NCI-H510A treated with DMSO at 0.1 percent for 48 hours (cell line): ENCODE measurements at places on chromosomes 3 and 15.

DNA sequence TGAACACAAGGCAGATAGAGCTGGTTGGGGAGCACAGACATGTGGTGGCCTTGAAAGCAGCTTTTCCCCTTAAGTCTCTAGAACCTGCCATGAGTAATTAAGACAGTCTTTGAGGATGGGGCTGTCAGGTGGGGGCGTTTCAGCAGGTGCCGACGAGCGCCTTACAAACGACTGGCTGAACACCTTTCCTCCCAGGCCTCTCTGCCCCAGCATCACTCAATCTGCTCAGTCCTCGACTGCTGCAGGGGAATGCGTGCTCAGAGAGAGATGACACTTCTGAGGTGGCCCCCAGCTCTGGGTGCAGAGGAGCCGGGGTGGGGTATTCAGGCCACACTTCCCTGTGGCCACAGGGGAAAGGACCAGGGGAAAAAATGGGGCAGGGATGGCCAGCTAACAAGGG lies 8.1 kb upstream of the NCKIPSD start:
- no peak for DNase-seq

DNA sequence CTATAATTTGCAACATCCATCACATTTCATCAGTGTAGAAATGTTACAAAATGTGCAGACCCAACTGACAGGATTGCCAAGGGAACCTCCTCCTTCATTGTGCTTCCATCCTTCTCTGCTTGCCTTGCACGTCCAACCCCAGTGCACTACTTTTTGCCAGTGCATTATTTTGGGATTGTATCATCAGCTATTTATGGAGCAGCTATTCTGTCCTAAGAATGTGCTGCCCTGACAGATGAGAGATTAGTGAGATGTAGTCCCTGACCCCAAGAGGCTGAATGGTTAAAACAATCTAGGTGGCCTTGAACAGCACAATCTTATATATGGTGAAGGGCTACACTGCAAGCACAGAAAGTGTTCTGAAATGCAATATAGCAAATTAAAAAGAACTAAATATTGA lies 935.8 kb downstream of the IGSF11 start:
- no peak for DNase-seq

DNA sequence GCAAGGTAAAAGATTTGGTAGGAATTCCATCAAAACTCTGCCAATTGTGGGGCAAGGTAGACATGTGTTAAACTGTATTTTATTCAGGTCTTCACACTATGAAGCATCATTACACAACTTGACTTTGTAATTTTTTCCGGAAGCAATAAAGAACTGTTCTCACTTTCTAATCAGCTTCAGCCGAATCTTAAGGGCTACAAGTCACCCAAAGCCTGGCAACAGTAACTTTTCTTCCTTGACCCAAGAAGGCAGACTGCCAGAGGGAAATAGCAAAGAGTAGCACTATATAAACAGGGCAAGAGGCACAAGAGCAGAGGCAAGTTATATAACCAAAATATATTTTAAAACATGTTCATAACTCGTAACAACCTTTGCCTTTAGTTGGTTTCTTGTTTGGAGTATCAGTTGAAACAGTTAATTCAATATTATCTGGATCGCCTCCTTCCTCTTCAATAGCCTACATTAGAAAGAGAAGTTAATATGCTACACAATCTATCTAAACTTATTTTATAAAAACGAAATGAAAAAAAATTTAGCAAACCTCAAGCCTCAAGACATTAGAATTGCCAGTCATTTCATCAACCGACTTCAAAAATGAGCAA lies 1.4 kb downstream of the SLTM start:
- no peak for DNase-seq

DNA sequence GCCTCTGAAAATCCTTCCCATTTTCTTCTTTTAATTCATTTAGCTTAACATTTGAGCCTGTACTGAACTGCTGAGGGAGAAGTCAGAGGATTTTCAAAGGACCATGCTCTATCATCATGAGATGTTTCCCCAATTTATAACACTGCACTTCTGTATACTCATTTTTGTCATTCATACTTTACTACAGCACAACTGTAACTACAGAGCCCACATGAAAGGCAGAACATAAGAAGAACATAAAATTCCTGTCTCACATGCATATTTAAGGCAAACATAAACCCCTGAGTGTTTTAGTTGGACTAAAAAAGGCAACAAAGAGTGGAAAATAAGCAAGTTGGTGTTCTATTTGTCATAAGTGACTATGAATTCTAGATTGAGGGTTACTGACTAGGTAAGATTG lies 237.7 kb upstream of the ARPP21 start:
- DNase-seq: no peak

DNA sequence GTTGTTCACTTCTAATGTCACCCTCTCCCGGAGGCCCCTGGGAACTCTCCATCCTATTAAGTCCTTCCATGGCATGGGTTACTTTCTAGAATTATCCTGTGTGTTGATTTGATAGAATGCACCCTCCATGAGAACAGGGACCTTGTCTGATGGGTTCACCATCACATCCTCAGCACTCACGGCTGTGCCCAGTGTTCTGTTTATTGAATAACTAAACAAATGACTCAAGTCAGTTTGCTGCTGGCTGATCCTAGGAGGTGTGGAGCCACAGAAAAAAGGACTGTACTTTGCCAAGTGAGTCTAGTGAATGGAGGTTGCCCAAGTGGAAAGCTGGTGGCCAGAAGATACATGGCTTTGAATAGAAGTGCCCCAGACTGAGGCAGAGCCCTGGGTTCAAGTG lies 48.5 kb upstream of the RAB6B start:
- DNase-seq: no peak

GRCh38 chr3:72906154-72906553 lies 18.3 kb downstream of the GXYLT2 start:
- no peak for DNase-seq

- DNase-seq: peak; percentile 15
Observed at GRCh38 chr3:177657243-177657642, 460.0 kb upstream of the TBL1XR1 start.

DNA sequence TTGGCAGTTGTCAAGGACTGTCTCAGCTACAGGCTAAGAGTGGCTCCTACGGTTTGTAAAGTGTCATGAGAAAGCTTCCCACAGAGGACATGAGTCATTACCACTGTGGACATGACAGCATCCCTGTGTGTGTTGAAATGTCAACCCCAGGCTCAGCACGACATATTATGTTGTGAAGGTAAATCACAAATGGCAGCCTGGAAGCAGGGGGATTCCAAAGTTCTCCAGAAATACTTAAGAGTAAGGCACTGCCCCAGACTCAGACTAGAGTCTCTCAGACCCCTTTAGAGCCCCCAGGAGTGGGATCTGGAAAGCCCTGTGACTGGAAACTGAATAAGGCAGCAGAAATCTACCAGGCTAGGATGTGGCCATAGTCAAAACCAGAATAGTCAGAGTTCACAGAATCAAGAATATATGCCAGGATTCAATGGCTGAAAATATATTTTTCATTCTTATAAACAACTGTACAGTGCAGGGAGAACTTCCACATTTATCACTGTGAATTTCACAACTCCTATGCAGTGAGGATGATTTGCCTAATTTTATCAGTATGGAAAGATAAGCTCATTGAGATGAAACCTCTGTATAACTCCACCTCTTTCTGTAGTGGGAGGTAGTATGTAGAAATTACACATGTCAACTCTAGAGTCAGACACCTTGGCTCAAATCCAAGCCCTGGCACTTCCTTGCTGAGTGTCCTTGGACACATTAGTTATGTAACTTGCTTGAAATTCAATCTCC lies 237.1 kb upstream of the CFAP20DC start:
- DNase-seq: peak; percentile 1

DNA sequence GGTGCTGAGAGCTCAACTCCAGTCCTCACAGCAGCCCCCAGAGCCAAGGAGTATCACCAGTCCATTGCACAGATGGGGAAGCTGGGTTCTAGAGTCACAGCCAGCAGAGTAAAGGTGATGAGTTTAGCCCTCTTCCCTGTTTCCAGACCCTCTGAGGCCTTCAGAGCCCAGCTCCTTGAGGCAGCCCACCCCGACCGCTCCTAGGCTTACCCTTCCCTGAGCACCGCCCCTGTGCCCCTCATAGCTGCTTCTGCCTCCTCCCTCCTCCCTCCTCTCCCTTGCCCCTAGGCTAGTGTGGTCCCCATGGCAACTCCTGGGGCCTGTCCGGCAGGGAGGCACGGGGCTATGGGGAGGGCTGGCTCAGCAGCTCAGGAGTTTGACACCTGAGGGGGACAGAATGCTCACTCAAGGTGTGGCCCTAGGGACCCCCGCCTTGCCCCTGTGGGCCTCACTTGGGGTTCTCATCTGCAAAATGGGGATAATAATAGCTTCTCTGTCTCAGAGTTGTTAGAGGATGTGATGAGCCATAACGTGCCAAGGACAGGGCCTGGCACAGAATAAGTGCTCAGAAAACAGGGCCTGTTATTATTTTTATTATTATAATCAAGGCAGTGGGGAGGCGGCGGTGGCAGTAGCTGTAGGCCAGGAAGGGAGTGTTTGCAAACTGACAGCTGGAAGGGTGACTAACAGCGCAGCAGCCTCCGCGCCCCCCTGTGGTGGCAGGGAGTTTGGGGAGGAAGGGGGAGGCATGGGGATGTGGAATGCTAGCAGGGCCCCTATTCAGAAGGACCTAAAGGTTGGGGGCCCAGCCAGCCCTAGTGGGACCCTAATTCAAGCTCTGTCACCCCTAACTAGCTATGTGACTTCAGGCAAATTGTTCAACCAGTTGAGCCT lies 11.5 kb downstream of the CSK start:
- no peak for DNase-seq

DNA sequence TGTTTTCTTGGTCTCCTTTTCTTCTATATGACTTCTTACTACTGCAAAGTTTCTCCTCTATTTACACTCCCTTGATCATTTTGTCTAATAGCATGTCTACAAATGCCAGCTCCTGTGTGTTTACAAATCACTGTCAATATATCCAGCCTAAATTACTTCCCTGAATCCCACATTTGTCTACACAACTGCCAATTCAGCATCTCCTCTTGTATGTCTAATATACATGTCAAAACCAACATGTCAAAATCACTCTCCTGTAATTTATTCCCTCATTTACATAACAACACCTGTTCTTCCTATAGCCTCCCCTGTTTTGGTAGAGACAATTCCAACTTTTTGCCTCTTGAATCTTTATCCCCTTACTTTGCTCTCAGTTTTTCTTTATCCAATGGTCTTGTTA lies 359.3 kb downstream of the PLOD2 start:
- DNase-seq: no peak

GRCh38 chr3:149058198-149058597 lies 28.1 kb downstream of the HLTF start:
- DNase-seq: no peak

DNA sequence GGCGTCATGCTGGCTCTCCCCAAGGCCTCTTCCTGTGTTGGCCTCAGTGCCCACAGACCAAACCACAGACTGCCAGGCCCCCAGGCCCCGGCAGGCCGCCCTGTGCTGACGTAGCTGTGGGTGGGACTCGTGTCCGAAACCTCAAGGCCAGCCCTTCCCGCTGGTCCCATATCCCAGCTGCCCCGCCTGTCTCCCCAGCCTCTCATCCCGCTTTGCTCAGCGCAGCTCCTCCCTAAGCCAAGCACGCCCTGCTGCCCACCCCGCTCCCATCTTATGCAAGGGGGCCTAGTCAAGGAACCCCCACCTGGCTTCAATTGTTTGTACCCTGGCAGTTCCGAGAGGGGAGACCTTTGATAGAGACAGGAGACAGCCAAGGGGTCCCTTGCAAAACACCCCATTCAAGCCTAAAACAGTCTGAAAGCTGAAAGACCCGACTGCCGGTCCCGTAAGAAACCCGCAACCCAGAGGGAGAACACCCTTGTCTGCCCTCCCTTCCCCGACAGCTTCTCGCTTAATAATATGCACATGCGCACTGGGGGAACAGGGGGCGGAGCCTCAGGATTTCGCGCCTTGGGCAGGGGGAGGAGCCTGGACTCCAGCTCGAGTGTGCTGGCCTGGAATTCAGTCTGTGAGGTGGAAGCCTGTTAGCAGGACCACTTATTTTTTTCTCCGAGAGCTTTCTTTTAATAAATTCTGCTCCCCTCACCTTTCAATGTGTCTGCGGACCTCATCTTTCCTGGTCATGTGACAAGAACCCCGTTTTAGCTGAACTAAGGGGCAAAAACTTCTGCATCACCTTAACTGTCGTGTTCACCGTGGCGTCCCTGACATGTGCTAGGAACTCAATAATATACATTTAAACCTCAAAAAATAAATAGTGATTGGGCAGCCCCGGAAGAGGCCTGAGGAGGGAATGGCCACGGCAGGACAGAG lies 17.2 kb downstream of the TNFAIP8L3 start:
- DNase-seq: no peak

- DNase-seq: no peak
Observed at GRCh38 chr3:191263365-191263764, 64.3 kb downstream of the OSTN start.

- no peak for DNase-seq
Observed at GRCh38 chr3:10517627-10518026, 12.2 kb upstream of the ATP2B2 start.
